ENCODE measurements at places on chromosomes 7 and 10.

- no peak for DNase-seq
Observed at GRCh38 chr10:120455004-120455403, 2.0 kb upstream of the PLPP4 start.

GRCh38 chr7:44434201-44434600 lies 56.3 kb downstream of the NUDCD3 start:
- DNase-seq, result no peak

GRCh38 chr7:47228386-47229014 lies 353.4 kb downstream of the TNS3 start:
- DNase-seq, result no peak

DNA sequence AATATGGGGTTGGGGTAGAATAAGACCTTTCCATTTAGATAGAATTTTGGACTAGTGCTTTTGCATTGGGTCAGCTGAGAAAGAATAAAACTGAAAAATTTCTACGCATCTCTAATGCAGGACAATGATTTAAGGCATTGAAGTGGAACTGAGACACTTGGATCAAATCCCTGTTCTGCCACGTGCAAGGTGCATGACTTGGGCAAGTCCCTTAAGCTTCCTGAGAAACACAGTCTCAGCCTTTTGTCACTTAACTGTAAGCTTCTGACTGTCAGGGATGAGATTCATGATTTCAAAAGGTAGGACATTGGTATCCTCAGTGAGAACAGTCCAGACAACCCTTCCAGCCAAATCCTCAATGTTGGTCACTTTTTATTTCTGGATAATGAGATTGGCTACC lies 59.2 kb downstream of the ENTPD1 start:
- no peak for DNase-seq

DNA sequence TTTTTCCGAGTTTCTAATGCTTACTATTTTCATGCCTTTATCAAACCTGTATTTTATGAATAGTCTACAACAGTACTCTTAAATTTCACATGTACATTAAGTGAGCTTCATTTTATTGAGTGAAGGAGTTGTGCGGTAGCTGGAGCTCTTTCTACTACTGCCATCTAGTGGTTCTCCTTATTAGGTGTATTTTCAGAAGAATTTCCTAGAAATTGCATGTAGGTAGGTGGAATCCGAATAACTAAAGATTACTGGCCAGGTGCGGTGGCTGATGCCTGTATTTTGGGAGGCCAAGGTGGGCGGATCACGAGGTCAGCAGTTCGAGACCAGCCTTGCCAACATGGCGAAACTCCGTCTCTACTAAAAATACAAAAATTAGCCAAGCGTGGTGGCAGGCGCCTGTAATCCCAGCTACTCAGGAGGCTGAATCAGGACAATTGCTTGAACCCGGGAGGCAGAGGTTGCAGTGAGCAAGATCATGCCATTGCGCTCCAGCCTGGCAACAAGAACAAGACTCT lies 38.3 kb downstream of the LRRC72 start:
- DNase-seq, result peak; percentile 67

- DNase-seq, result peak; percentile 73
Observed at GRCh38 chr10:29783201-29783947, 148.6 kb upstream of the SVIL start.

- peak; percentile 45 for DNase-seq
Observed at GRCh38 chr10:80596391-80597257, 58.9 kb downstream of the SH2D4B start.

GRCh38 chr10:1451362-1451888 lies 285.9 kb downstream of the ADARB2 start:
- no peak for DNase-seq

DNA sequence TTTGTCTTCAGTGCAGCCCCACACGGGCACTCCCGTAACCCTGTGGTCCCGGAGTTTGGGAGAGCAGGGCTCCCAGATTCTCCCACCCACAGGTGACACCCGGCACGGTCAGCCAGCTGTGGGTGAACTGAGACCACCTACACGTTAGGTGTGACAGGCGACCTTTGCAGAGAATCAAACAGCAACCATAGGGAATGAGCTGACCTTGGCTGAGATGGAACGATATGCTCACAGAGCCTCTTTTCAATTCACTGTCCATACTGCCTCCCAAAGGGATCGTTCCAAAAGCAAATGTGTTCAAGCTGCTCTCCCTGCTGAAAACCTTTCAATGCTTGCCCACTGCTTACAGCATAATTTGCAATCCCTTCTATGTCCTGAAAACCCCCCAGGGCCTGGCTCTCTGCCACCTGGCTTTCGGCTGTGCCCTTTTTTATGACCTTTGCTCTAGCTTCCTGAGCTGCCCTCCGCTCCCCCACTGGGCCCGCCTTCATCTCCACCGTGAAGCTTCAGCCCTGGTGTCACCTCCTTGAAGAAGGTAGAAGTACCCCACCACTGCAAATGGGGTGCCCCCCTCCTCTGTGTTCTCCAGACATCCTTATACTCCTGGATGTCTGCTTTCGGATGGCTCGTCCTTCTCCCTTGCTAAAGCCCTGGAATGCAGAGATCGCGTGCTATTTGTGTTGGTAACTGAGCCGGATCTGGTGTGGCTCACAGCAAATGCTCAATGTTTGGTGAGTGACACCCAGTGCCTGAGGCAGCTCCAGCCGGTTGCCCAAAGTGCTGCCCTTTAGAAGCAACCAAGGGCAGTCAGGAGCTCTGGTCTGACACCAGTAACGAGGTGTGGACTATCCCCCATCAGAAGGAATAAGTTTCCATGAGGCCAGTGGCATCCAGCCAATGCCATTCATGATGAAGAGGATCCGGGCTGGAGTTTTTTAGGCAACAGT lies 90.4 kb downstream of the KIAA1549 start:
- DNase-seq, result no peak

DNA sequence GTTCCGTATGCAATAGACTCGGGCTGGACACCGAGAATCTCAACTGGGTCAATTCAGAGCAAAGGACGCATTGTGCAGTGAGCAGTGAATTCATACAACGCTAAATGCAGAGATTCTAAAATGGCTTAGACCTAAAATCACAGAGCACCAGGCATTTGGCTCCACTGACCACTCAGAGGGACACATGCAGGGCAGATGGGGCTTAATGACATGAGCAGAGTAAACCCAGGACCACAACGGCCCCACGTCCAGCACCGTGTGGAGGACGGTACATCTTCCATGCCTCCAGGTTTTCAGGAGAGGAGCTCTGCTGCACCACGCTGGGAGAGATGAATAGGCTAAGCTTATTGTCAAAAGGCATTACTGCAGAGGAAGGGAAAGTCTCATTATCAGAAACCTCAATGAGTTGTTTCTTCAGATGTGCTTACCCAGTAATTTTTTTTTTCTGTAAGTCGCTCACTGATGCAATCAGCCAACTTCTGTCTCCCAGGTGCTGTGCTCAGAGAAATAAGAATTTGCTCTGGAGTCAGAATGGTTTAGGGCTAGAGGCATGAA lies 555.0 kb downstream of the PTPRN2 start:
- no peak for DNase-seq

GRCh38 chr10:51629934-51630639 lies 69.3 kb downstream of the CSTF2T start:
- no peak for DNase-seq

- no peak for DNase-seq
Observed at GRCh38 chr7:48525736-48526732, 354.8 kb downstream of the ABCA13 start.

DNA sequence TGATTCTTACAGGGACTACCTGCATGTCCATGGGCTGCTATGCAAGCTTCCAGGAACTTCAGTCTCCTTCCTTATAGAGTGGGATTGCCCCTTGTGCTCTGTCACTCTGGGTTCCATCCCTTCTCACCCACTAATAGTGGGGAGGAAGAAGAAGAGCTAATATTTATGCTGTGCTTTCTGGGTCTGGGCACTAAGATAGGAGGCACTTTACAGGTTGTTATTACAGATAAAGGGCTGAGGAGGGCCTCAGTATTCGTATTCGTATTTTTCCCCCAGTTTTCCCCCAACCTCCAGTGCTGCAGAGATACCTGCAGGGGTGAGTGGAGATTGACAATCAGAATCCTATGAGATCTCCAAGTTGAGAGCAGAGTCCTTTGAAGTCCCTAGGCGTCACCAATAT lies 14.2 kb downstream of the HK1 start:
- no peak for DNase-seq

- DNase-seq, result no peak
Observed at GRCh38 chr7:123763191-123763661, 14.4 kb upstream of the WASL start.

GRCh38 chr7:55423277-55423711 lies 58.2 kb downstream of the LANCL2 start:
- DNase-seq, result peak; percentile 82
